ENCODE measurements at places on chromosomes 1 and 21.

DNA sequence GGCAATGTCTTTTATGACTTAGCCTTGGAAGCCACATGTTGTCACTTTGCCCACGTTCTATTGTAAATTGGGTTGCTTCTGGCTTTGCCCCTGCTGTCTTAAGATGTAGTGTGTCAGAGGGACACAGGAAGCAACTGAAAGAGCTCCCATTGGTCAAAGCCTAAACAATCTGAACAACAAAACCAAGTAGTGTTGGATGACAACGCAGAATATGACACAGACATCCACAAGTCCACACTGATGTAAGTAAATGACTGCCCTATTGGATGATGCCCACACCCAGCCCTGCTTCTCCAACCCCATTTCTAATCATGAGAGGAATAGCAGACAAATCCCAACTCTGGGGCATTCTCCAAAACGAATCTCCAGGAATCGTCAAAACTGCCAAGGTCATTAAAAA, 50.7 kb downstream of the ELF3 start:
- no peak for DNase-seq

DNA sequence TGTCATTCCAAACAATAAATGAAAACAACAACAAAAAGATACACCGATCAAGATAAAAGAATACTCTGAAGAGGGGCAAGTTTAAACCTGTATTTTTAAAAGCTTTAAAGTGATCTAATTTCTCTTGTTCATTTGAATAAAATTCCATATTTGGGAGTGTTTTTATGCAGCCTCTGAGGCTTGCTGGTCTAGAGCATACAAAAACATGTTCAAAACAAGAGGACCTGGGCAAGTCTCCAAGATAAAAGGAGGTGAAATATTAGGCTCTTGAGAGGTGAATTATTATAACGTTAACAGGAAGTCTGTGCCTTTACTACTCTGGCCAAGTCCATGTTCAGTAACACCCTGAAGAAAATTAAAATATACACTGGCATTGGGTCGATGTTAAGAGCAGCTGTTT, 20.1 kb downstream of the URB1 start:
- no peak for DNase-seq

- DNase-seq = no peak
These were observed 7.1 kb downstream of the C1orf226 start for GRCh38 chr1:162388615-162389014.

- no peak for DNase-seq
These were observed 2.2 kb upstream of the HAO2 start for GRCh38 chr1:119366424-119366823.

GRCh38 chr1:41724926-41725325, 193.8 kb downstream of the HIVEP3 start:
- DNase-seq = no peak

GRCh38 chr1:181592255-181592859, 109.0 kb downstream of the CACNA1E start:
- no peak for DNase-seq

- DNase-seq = no peak
These were observed 16.4 kb upstream of the RASSF5 start for GRCh38 chr1:206490771-206491405.

DNA sequence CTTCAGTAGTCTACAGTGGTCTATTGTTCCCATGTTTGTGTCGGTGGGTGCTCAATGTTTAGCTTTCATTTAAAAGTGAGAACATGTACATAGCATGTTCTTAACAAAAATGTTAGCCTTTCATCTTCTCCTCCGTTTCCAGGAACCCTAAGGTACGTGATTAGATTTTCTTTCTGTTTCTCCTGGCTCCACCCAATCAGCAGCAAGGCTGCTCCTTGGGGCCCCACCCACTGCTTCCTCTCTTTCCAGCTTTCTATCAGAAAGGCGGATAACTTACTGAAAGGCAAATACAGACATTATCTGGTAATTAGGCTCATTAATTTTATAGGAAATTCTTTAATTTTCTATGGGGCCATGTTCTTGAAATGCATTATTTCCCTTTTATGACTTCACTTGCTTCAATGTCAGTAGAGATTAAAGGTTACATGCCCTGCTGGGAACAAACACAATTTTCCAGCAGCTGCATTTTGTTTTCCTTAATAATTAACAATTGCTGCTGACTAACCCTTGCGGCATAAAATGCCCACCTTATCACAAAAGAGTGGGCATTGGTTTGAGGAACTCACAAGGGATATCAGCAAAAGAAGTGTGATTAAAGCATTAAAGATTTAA, 324.9 kb upstream of the SNX7 start:
- DNase-seq = no peak

GRCh38 chr1:170661646-170662411, 2.1 kb upstream of the PRRX1 start:
- no peak for DNase-seq

DNA sequence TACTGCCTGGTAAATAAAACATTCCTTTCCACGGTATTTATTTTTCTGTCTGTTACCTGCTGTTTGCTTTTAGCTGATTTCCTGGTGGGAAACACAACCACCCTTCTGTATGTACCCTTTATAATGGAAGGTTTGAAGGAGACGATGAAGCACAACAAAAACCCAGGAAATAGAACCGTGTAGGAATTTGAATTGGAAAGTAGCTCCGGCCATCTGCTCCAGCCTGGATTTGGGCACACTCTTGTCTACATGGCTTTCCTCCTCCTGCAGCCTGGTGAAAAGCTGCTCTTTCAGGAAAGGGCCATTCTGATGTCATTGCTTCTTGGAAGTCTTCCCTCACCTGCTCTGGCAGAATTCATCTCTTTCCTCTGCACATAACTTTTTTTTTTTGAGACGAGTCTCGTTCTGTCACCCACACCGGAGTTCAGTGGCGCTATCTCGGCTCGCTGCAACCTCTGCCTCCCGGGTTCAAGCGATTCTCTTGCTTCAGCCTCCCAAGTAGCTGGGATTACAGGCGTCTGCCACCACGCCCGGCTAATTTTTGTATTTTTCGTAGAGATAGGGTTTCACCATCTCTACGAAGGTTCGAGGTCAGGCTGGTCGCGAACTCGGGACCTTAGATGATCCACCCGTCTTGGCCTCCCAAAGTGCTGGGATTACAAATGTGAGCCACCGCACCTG, 2.7 kb downstream of the AK4 start:
- no peak for DNase-seq

DNA sequence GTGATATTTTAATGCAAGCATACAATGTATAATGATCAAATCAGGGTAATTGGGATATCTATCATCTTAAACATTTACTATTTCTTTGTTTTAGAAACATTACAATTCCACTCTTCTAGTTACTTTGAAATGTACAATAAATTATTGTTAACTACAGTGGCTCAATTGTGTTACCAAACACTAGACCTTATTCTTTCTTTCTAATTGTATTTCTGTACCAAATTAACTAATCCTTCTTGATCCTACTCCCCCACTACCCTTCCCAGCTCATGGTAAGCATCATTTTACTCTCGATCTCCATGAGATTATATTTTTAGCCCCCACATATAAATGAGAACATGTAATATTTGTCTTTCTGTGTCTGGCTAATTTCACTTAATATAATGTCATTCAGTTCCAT, 95.0 kb upstream of the MROH9 start:
- no peak for DNase-seq

- DNase-seq = no peak
These were observed 57.1 kb upstream of the DMRTB1 start for GRCh38 chr1:53401813-53402745.

GRCh38 chr1:51642739-51643142, 25.8 kb downstream of the OSBPL9 start:
- DNase-seq = no peak

DNA sequence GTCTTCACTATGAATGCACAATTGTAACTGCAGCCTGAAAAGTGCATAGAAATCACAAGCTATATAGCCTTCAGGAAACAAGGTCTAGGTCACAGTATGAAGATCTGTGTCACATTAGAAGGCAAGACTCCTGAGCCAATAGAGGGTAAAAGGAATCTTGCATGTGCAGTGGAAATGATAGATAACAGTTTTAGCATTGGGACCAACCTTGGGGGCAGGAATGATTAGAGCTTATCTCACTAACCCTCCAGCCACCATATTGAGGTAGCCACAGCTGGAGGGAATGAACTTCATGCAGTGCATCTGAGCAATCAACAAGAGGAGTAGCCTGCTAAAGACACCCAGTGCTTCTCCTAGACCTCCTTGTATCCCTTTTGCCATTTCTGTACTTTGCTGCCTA, 390.1 kb downstream of the LTN1 start:
- no peak for DNase-seq

GRCh38 chr21:33374450-33375096, 28.6 kb upstream of the IFNGR2 start:
- DNase-seq = peak; percentile 75

DNA sequence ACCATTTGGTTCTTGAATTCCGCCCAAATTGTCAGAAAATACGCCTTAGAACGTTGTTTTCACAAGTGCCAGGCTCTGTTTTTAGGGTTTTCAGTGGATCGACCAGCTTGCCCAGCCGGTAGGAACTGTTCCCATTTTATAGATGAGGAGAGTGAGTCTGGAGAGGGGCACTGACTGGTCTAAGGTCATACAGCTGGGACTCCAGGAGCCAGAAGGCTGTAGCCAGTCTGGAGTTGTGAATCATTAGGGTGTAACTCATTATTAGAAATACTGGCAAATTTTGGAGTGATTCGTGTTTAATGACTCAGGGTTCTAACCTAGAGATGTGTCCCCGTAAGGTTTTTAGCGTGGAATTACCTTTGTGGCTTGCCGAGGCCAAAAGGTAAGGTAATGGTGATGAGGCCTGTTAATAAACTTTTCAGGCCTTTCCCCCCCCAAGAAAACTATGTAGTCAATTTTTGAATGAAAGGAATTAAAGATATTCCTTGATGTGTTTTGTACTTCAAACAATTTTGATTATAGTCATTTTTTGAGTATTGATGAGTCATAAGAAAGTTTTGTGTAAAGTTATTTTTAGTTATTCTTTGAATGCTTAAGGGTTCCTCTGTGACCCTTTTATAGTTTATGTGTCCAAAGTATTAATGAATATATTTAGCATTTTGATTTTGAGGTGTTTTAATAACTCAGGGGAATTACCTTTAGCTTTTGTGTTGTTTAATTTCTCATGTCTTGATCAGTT, 2.1 kb downstream of the DYRK1A start:
- no peak for DNase-seq

DNA sequence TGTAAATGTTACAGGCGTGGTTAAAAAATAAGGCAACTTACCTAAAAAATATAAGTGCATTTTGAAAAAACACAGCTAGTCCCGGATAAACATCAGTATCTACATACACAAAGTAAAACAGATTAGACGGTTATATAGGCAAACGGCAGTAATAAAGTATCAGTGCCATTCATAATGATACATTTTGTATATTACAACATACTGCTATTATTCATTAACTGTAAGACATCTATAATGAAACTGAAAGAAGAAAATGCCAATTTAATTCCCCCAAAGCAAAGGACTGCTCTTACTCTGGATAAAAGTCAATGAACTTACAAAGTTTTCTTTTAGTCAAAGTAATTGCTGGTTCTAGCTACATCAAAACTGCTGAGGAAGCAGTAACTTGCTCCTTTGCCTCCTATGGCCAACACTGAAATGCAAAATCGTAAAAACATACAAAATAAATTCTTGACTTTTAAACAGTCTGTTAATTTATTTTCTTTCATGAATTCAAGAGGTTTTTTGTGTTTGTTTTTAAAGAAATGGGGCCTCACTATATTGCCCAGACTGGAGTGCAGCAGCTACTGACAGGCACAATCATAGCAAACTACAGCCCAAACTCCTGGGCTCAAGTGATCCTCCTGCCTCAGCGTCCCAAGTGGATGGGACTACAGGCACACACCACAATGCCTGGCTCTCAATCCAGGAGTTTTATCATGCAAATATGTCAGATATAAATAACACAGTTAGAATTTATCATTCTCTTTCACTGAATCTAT, 23.9 kb downstream of the TMEM50B start:
- DNase-seq = no peak

- DNase-seq = no peak
These were observed 7.6 kb upstream of the EIF4G3 start for GRCh38 chr1:21184276-21184675.

- DNase-seq = no peak
These were observed 46.2 kb downstream of the USP25 start for GRCh38 chr21:15775981-15776380.

- DNase-seq = no peak
These were observed 24.4 kb upstream of the COL18A1 start for GRCh38 chr21:45380566-45380965.

DNA sequence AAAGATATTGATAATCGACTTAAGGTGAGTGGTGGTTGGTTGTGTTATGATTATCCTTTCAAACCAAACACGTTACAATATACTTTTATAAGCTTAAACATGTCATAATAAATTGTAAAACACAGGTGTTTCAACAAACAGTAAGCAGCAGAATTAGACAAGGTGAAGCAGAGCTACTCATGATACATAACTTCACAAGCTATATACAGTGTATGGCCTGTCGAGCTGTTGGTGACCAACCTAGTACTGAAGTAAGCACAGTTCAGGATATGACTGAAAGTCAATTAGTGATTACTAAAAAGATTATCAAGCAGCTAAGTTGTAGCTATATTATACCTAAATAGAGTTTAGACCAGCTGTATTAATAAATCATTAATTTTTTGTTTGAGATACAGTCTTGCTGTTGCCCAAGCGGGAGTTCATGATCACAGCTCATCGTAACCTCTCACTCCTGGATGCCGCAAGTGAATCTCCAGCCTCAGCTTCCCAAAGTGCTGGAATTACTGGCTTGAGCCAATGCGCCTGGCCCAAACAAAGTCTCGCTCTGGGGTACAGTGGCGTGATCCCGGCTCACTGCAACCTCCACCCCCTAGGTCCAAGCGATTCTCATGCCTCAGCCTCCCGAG, 148.1 kb downstream of the EIF4G3 start:
- DNase-seq = no peak

DNA sequence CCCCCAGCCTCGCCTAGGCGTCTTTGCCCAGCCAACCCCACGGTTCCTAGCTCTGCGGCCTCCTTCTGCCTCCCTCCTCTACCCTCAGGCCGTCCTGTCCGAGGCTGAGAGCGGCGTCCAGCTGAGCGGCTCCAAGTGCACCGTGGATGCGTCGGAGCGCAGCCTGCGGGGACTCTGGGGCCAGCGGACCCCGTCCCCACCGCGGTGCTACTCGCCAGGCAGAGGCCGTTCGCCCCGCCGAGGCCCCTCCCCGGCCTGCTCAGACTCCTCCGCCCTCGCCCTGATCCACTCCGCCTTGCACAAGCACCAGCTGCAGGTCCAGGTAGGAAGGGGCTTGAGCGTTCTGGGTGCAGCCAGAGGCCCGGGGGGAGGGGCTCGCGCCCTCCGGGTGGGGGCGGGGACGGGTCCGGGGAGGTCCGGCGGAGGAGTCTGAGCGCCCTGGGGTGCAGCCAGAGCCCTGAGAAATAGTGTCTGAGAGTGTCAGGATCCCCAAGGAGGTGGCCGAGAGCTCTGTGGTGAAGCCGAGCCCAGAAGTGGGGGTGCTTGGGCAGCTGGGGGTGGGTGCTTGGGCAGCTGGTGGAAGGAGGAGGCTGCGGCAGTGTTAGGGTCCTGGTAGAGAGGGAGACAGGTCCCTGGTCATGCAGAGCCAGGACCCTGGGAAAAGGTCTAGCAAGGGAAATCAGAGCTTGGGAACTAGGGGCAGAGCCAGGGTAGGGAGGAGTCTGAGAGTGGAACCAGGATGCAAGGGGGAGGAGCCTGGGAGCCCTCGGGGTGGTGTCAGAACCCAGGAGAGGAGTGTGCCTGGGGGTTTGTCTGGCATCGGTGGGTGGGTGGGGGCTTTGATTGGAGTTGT, 3.2 kb upstream of the NBPF3 start:
- peak; percentile 35 for DNase-seq

Data from activated CD4-positive, alpha-beta T cell treated with anti-CD3 and anti-CD28 coated beads for 36 hours (primary cell).